ENCODE measurements at places on chromosomes 7 and 10. TPM values are rescaled to one million over a fixed set of nuclear protein-coding genes. Genes with fewer than 3 reads are reported as not detected.

CHPF2 gene
- 34.2 TPM for total RNA-seq

DNA sequence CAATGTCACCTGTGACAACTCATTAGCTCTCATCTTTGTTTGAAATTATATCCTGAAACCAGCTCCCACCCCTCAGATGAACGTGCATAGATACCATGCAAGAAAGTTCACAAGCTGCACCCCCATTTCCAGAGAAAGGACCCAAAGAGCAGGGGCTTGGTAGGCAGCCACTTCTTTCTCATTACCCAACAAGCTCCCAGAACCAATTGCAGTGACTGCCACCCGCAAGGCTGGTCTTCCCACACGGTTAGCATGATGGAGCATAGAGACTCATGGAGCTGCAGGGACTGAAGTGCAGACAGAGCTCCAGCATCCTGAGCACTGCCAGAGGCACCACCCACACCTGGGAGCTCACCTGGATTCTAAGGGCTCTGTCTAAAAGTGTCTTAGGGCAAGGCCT, 28.5 kb downstream of the FRMPD2 start:
- DNase-seq = no peak

DNA sequence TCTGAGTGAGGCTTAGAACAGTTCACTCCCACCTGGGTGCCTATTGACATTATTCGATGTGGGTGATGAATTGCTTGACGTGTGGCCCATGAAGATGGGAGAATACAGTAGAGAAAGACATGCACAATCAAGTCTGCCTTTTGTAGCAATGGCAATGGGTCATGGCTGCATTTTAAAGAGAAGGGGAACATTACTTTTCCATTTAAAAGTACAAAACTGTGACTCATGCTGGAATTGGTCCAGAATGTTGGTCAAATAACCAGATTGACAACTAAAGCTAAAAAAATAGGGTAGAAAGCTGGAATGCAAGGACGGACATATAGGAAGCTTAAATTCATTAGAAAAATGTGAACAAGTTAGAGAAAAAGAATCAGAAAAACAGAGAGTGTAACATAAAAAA, 104.1 kb upstream of the SLC25A13 start:
- no peak for DNase-seq

DNA sequence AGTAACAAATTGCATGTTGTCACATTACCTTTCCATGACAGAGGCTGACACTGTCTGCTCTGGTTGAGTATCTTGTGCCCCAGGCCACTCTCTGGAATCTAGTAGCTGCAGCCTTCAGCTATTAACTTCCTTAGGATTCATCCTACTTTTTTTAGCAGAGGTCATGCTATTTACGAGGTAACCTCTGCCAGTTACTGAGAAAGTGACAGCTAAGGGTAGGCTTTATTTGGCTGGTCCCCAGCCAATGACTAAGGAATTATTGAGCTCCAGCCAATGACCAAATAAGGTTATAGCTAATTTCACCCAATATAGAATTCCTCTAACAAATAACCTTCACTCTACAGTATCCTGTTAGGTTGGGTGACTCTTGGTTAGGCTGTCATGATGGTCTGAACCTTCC, 1361.7 kb downstream of the XPNPEP1 start:
- DNase-seq = no peak

CCDC126 gene
- total RNA-seq = 5.2 TPM

- DNase-seq = no peak
Observed at GRCh38 chr10:23742368-23742767, 303.5 kb downstream of the OTUD1 start.

GRCh38 chr10:98312349-98312748, 44.4 kb upstream of the LOXL4 start:
- DNase-seq = no peak

ELOVL3 gene
- 0.56 TPM for total RNA-seq

- no peak for DNase-seq
Observed at GRCh38 chr7:112828696-112829095, 38.5 kb upstream of the TMEM168 start.

PRLHR gene
- not detected for total RNA-seq

GRCh38 chr7:36217211-36217960, 64.3 kb downstream of the EEPD1 start:
- no peak for DNase-seq

DNA sequence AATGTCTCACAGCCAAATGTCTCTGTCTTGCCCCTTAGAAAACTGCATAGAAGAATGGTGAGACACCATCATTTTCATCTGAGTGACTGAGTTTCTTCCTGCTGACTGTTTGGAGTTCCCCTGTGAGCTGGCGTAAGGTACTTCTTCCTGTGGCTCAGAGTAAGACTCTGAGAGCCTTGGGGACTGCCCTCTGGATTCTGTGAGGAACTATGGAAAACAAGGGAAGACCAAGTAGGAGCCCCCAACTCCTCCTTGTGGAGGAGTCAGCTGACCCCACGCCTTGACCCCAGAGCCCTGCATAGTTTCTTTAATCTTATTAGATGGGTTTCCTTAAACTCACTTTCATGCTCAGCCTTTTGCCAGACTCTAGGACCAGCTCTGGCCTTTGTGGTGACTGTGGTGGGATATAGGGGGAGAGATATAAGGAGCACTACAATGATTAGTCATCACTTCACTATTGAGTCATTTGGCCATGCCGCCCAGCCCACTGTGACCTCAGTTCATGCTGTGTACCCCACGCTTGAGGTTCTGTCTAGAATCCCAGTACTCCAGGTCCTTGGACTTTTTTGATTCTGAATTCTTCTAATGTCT, 51.8 kb upstream of the FAM133B start:
- peak; percentile 84 for DNase-seq

DNA sequence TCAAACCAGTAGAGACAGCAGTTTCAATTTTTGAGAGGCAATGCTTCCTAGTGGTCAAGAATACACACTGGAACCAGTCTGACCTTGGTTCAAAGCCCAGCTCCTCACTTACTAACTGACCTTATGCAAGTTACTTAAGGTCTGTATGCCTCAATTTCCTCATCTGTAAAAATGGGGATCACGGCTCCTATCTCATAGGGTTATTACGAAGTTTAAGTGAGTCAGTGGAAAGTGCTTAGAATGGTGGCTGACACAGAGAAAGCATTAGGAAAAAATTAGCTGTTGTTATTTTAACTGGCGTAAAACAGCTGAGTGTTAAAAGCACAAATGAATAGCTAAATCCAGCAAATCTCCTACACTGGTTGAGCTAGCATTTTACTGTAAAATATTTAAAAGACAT, 162.4 kb upstream of the LAMB4 start:
- no peak for DNase-seq

GRCh38 chr7:91080351-91080750, 183.9 kb upstream of the FZD1 start:
- DNase-seq = no peak

GPR15LG gene
- total RNA-seq = not detected

AKR1C1 gene
- total RNA-seq = 0.12 TPM

TBX20 gene
- total RNA-seq = 0.15 TPM

AKR1C3 gene
- 0.70 TPM for total RNA-seq

DNA sequence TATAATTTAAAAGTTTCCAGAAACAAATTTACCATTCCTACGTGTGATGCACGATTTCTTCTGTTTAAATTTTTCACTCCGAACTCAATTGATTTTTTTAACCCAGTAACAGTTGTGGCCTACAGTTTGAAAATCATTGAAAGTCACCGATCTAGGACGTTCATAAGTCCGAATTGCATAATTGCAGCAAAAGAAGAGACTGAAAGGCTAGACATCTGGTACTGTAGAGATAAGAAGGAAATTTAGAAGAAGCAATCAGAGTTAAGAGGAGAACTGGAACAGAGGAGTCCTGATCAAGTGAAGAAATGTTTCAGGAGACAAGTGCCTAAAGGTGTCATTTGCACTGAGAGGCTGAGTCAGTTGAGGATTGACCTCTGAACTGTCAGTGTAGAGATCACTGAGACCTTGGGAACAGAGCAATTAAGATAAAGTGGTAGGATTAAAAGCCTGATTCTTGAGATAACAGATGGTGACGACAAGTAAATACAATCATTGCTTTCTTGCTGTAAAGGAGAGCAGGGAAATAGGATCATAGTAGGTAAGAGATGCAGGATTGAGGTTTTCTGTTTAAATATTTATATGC, 73.5 kb downstream of the ZFAND4 start:
- DNase-seq = no peak

IGFBP3 gene
- 1.1 TPM for total RNA-seq

GDF10 gene
- 0.56 TPM for total RNA-seq

SLC18A2 gene
- not detected for total RNA-seq

CAV2 gene
- not detected for total RNA-seq

- DNase-seq = no peak
Observed at GRCh38 chr7:21903020-21903786, 42.5 kb downstream of the CDCA7L start.

GRCh38 chr10:13337827-13338196, 10.3 kb downstream of the SEPHS1 start:
- no peak for DNase-seq

ZNF800 gene
- total RNA-seq = 24.9 TPM

DNA sequence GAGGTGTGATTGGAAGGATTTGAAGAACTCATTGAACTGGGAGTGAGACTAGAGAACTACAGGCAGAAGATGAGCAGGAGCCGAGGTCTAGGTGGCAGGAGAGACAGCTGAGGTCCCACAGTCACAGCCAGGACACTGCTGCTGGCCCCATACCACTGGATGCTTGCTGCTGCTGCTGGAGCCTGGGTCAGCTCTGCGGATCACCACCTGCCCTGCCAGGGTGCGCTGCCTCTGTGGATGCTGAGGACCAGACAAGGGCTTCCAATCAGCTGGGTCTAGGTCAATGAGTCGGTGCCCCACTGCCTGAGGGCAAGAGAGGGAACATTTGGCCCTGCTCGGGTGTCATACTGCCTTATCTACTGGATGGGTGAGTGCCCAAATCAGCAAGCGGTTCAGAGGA, 94.4 kb downstream of the FRMD4A start:
- no peak for DNase-seq

AZGP1 gene
- total RNA-seq = not detected

DNA sequence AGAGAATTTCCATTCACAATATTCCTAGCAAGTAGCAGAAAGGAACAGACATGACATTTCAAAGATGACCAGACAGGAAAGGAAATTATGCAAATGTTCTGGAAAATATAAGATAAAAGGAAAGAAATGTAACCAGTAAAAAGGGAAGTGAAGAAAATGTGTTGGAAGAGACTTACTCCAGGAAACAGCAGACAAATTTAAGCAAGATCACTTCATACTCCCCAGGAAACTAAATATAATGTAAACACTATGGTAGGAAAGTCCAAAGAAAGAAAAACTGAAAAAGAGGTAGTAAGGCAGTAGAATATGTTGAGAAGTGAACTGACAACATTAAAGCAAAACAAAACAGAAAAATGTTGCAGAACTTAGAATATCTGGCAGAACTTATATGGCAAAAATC, 6.4 kb upstream of the ST8SIA6 start:
- DNase-seq = no peak

DNA sequence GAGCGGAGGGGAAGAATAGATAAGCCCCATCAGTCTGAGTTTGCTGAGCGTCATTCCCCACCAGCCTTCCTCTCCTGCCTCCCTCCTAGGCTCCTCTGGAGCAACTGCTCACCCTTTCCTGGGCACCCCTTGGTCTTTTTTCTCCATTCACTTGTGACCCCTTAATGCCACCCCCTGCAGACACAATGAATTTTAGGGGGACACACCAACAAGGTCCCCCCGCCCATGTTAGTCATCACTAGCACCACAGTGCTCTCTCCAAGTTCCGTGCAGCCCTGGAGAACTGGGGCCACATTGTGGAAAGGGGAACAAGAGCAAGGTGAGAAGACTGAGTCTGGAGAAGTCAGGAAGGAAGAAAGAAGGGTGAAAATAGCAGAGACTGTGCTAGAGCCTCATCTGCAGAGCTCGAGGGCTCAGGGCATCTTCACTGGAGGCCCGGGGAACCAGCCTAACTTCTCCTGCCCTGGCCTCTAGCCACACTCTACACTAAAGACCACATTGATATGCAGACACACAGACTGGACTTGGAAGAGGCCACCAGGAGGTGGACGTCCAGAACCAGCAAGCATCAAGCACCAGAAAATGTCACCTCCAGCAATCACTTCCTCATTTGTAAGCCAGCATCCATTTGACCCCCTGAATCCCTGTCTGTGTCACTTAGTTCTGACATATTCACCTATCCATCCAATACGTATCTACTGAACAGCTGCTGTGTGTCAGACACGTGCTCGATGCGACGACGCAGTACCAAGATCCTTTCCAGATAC, 17.5 kb downstream of the RGR start:
- DNase-seq = no peak

- DNase-seq = peak; percentile 58
Observed at GRCh38 chr10:101291331-101292193, 62.3 kb upstream of the LBX1 start.

H2BK1 gene
- not detected for total RNA-seq

GRCh38 chr10:75507469-75507868, 76.0 kb downstream of the LRMDA start:
- DNase-seq = no peak

DNA sequence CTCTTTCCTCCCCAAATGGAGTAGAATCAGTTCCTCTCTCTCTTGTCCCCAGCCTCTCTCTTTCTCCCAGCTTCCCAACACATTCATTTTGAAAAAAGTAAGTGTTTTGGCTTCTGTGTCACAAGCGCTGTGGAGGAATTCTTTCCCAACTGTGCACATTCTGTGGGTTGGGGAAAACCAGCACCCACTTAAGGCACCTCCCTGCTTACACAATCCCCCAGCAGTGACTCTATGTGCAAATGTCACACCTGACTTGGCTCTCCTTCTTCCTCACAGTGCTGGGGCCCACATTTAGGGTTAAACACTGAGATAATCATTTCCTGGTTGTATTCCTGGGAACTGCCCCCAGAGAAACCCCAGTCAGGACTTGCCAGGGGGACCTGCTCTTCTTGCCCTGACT, 358.1 kb upstream of the ZNF32 start:
- DNase-seq = no peak

DNA sequence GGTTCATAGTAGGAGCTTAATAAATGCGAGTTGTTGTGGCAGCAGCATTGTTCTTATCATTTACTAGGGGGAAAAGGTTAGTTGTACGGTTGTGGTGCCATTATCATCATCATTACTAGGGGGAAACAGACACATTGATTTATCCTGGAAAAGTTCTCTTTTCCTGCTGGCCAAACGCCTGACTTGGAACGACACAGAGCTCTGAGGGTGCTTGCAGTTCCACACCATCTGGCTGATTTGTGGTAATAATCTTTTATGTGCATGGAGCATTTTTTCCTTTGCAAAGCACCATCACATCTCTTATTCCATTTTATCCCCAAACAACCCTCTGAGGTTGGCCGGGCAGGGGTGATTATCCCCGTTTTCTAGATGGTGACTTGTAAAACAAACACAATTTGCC, 219.4 kb downstream of the BUB3 start:
- no peak for DNase-seq

GRCh38 chr10:114874827-114875411, 53.3 kb downstream of the FHIP2A start:
- peak; percentile 21 for DNase-seq

DNA sequence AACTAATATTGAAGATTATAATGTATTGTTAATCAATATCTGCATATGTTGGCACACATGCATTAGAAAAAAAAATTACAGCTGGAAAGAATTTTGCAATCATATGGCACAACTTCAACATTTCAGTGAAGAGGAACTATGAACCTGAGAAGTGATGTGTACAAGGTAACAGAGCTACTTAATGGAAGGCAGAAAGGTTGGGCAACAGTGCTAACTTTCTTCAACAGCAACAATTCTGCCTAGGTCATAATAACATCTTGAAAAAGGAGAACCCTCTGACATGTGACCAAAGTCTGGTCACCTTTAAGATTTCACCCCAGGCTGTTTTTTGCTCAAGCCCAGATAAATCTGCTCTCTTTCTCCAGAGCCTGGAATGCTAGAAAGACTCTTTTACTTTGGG, 47.9 kb upstream of the SKAP2 start:
- DNase-seq = no peak

Measured in activated CD4-positive, alpha-beta memory T cell treated with anti-CD3 and anti-CD28 coated beads for 36 hours (primary cell).